ENCODE measurements at places on chromosomes 2 and 18.

DNA sequence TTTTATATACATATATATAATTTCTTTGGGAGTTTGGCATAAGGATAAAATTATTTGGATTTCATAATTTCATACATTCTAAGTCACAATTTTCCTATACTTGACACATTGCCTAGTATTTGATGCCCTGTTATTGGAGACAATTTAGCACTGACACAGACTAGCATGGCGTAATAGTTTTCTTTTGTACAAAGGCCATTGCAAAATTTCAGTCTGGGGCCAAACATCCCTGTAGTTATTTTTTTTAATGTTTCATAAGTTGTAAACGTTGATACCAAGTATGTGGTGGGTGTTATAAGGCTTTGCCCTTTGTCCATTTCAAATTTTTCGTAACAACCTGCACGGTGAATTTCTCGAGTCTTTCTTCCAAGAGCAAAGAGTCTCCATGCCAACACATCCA lies 95.7 kb upstream of the NRP2 start:
- no peak for DNase-seq

- DNase-seq = no peak
These were observed 170.4 kb upstream of the TANK start for GRCh38 chr2:160989778-160990177.

- no peak for DNase-seq
These were observed 72.9 kb downstream of the TSN start for GRCh38 chr2:121828281-121828731.

- DNase-seq = no peak
These were observed 37.1 kb downstream of the BOK start for GRCh38 chr2:241595600-241596140.

GRCh38 chr2:177058747-177059146 lies 153.8 kb upstream of the HNRNPA3 start:
- DNase-seq = no peak

- DNase-seq = peak; percentile 49
These were observed 41.0 kb downstream of the LPIN2 start for GRCh38 chr18:2971741-2972552.

GRCh38 chr2:69567909-69568300 lies 75.6 kb downstream of the AAK1 start:
- DNase-seq = no peak

- no peak for DNase-seq
These were observed 48.5 kb upstream of the PGAP1 start for GRCh38 chr2:196974970-196975369.
